ENCODE measurements at places on chromosomes 2 and 18.

DNA sequence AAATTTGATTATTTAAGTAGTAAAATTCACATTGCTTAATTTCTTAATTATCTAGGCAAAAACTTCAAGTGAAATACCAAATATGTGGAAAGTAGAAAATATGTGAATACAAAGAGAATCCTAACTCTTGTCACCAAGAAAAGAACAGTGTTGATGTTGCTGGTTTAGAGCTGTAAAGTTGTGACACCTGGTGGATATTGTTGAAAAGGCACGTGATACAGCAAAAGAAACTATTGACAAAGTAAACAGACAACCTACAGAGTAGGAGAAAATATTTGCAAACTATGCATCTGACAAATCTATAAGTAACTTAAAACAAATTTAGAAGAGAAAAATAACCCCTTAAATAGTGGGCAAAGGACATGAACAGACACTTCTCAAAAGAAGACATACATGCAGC lies 25.6 kb upstream of the ZC3H15 start:
- no peak for DNase-seq

DNA sequence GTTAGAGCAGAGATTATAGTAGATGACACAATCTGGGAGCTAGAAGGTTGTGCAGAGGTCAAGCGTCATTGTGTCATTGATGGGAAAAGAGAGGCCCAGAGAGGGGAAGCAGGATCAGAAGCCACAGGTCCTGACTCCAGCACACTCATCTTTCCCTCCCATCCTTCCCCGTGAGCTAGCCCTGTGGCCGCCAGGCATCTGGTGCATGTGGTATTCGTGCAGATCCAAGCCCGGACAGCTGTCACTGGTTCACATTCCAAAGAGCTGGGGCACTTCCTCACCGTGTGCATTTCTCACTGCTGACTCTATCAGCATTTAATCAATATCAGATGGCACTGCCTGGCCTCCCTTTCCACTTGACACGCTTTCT lies 94.1 kb upstream of the THOC1 start:
- DNase-seq = no peak

GRCh38 chr2:34093790-34094189 lies 494.7 kb upstream of the FAM98A start:
- no peak for DNase-seq

DNA sequence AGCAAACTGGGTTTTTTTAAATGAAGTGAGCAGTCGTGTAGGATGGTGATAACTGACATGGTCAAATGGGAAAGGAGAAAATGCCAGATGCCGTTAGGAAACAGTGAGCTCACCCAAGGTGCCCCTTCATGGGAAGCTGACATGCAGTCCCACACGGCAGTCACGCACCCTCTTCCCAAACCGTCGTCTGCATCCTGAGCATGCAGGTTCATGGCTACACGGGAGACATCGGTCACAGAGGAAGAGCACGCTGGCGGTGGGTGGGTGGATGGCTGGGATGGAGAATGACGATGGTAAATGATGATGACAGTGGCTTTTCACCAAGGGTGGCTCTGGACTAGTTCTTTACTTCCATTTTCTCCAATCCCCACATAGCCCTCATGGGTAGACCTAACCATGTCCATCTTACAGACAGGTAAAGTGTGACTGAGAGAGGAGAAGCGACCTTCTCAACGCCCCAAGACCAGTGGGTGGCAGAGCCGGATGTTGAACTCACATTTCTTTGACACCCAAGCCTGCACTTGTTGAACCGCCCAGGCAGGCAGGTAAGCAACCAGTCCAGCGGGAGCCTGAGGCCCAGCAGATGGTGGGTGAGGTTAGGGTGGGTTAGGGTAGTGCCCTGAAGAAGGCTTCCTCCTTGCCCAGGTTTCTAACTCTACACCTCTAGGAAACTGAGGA lies 44.5 kb downstream of the TNS1 start:
- DNase-seq = no peak

DNA sequence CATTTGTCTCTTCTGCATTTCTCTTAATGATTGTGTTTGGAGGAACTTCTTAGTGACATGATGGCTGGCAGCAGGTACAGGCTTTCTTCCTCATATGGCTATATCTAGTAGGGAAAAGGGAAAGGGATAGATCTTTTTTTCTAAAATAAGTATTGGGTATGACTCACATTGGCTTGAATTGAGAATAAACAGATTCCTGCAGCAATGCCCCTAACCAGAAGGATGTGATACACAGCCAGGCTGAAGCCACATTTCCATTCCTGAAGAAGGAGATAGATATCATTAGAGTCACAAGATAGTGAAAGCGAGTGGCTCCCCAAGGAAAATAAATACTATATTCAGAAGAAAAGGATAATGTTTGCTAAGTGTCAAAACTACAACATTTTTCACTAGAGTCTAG lies 61.1 kb downstream of the VWC2L start:
- no peak for DNase-seq

GRCh38 chr18:42544901-42545300 lies 570.6 kb downstream of the RIT2 start:
- DNase-seq = no peak

- no peak for DNase-seq
These were observed 6.4 kb upstream of the SMAD7 start for GRCh38 chr18:48957136-48957535.

- no peak for DNase-seq
These were observed 7.6 kb downstream of the NMUR1 start for GRCh38 chr2:231522418-231523180.

DNA sequence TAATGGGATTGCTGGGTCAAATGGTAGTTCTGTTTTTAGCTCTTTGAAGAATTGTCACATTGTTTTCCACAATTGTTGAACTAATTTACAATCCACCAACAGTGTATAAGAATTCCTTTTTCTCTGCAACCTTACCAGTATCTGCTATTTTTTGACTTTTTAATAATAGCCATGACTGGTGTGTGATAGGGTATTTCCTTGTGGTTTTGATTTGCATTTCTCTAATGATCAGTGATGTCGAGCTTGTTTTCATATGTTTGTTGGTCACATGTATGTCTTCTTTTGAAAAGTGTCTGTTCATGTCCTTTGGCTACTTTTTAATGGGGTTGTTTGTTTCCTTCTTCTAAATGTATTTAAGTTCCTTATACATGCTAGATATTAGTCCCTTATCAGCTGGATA lies 322.3 kb downstream of the CDH2 start:
- DNase-seq = no peak

- DNase-seq = no peak
These were observed 143.9 kb upstream of the FN1 start for GRCh38 chr2:215579809-215580208.

DNA sequence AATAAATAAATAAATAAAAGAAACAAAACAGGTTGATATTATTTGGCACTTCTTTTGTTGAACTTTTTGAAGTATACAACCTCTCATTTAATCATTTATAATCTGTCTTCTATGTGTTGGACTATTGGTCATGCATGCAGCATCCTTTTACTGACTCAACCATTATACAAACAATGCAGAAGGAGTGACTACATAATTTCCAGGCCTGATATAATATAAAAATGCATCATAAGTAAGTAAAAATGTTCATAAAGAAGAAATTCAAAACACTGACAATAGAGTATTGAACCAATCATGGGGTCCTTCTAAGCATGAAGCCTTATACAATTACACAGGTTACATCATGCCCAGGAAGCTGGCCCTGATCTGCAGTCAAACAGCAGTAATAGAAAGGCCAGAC lies 141.5 kb upstream of the FN1 start:
- no peak for DNase-seq

GRCh38 chr2:17851731-17852585 lies 26.5 kb upstream of the KCNS3 start:
- no peak for DNase-seq

DNA sequence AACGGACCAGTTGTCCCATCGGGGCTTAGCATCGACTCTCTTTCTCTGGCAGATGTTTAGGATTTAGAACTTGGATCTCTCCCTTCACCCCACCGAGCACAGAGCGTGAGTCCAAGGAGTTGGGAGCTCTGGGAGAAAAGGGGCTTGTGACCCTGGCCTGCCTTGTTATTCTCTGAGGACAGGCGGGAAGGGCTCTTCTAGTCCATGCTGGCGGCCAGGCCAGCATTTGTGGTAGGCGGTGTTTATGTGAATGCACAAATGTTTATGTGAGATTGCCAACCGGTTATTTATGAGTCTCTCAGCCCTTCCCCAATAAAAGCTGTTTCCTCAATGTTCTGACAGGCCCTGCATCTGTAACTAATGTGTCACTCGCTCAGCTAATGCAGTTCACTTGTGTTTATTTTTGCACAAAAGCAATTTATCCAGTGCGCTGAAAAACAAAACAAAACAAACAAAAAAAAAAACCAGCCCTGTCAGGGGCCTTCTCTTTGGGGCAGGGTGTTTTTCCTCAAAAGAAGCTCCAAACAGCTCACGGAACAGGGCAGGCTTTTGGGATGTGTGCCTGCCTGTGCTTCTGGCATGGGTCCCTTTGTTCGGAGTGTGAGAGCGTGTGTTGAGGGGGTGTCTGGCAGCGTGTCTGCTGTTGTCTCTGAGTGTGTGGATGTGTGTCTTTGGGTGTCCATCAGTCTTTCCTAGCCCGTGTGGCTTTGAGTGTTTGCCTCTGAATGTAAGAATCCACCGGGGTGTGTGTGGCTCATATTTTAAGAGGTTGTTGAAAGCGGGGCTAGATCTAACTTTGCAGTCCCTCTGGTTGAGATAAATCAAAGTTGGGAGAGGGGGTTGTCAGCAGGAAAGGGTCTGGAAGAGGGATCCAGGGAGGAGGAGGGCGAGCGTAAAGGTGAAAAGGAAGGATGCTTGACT lies 52.8 kb upstream of the HAAO start:
- peak; percentile 88 for DNase-seq

DNA sequence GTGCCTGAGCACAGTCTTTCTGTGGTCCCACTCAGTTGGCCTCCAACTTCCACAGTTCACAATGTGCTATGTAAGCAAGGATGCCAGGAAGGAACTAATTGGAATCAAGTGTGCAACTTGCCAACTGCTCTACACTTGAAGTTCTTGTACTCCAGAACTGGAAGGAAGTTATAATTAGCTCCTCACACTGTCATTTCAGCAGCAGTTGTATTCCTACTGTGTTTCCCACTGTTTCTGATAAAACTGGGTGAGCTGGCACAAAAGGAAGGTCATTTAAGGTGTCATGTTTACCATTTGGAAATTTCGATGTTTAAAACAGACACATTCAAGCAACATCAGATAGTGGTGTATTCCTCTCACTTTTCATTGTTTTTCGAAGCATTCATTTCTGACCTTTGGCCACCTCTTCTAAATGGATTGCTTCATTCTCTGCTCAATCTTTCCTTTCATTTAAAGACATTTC lies 84.2 kb downstream of the ANTXR1 start:
- DNase-seq = no peak

DNA sequence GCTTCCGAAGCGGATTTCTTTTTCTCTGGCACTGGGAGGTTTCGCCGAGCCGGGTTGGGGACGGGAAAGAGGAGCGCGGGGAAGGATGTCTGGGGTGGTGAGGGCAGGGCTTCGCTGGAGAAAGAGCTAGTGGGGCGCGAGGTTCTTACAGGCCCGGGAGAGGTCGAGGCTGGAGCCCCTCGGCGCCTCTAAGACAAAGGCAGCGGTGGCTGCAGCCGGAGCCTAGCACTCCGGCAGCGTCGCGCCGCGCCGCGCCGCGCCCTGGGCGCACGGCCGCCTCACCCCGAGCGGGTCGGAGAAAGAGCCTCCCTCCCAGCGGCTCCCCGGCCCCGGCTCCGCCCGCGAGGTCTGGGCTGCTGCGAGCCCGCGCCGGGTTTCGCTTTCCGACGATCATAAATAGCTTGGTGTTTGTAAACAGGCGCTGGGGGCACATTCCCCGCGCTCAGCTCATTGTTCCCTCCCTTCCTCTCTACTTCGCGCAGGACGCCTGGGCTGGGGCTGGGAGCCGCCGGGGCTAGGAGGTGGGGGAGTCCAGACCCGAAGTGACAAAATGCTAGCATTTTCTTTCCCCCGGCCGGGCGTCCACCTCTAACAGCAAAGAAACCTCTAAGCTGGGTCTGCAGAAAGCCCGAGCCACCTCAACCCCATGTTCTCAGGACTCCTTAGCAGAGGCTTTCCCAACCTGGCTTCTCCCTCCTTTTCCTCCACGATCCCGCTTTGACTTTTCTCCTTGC lies 813 bp upstream of the MEIS1 start:
- DNase-seq = no peak

GRCh38 chr2:185990861-185991525 lies 252.4 kb downstream of the FSIP2 start:
- no peak for DNase-seq

DNA sequence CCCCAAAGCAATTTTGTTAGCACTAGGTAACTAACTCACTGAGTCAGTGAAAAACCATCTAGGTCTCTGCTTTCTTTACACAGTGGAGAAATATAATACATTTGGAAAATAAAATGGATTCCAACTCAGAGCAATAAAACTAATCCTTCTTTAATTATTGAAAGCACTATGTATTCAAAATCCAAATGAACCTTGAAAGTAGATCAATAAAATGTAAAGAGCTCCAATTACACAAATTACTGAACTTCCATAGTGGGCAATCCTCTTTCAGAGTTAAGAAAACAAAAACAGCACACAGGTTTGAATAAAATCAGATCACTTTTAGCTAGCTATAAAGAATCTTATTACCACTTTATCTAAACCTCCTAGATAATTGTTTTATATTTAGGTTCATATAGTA lies 208.1 kb downstream of the NR4A2 start:
- no peak for DNase-seq

DNA sequence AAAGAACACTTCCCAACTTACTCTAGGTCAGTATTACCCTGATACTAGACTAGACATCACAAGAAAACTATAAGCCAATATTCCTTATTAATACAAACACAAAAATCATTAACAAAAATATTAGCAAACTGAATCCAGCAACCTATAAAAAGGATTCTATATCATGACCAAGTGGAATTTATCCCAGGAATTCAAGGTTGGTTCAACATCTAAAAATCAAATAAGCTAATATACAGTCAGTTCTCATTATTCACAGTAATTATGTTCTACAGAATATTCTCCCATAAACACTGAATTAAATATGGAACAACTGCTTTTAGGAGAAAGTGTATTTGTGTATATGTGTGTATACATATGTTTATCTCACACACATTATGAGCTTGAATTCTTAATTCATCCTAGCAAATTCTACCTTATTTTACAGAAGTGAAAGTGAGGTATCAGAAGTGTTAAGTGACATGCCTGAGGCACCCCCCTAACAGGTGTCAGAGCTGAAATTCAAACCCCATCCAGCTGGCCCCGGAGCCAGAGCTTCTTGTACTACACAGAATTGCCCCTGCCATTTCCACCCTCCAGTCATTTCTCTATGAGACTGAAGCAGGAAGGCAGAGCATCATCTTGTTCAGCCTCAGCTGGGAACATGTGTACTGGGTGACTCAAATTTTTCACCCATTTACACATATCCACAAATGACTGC lies 77.8 kb downstream of the MALT1 start:
- DNase-seq = no peak

DNA sequence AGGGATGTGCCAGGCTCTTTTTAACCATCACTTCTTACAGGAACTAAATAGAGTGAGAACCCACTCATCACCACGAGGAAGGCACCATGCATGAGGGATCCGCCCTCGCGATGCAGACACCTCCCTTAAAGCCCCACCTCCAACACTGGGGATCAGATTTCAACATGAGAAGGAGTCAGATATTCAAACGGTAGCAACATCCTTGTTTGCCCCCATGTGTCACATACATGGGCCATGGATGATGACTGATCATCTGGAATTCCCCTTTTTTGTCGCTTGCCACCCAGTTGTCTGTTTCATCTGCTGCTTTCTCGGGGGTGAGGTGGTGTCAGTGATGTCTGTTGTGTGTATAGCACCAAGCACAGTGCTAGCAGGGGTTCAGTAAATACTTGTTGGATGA lies 57.9 kb downstream of the NCK2 start:
- DNase-seq = no peak

Data from urinary bladder (tissue), 4 donors.